ENCODE measurements at places on chromosomes 13 and 19. TPM values are rescaled to one million over a fixed set of nuclear protein-coding genes. Genes with fewer than 3 reads are reported as not detected.

The CFD gene
- 104 TPM for total RNA-seq

The TNFSF11 gene
- 0.16 TPM for total RNA-seq

The NLRP7 gene
- not detected for total RNA-seq

The LIM2 gene
- total RNA-seq = not detected

The ZNF625 gene
- 5.1 TPM for total RNA-seq

The TJP3 gene
- 0.26 TPM for total RNA-seq

The CRX gene
- not detected for total RNA-seq

The KLK12 gene
- total RNA-seq = not detected

The NAXD gene
- total RNA-seq = 30.4 TPM

The ICAM5 gene
- total RNA-seq = 2.5 TPM

- H3K36me3 ChIP-seq = no peaks in the 10 kb centered on the region
- no peak overlapping the region for H3K27ac ChIP-seq
- no peaks in the 10 kb centered on the region for H3K4me1 ChIP-seq
- no peak for DNase-seq
Measured at GRCh38 chr13:103140001-103140671, 73.9 kb upstream of the SLC10A2 start.

GRCh38 chr19:49513746-49514118 lies 1.3 kb downstream of the FCGRT start:
- no peaks in the 10 kb centered on the region for H3K4me1 ChIP-seq
- H3K27ac ChIP-seq = no peak overlapping the region
- no peaks in the 10 kb centered on the region for H3K36me3 ChIP-seq
- H3K27me3 ChIP-seq = no peaks in the 10 kb centered on the region

DNA sequence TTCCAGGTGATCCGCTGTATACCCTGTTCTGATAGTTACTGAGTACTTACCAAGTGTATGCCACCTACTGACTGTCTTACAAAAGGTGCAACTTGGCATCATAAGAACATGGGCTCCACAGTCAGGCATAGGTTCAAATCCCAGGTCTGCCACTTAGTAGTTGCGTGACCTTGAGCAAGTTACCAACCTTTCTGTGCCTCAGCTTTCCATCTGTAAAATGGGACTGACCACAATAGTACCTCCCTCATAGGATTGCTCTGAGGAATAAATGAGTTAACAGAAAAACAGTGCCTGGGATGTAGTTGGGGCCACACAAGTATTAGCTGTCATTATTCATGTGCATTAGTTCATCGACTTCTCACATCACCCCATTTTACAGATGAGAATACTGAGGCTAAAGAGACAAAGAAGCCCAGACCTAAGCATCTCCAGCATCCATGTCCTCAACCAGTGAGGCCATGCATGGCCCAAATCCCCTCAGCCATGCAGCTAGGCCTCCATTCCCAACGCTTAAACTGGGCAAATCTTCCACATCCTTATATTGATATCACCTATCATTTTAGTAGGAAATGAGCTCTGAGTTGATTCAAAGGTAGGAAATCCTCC lies 51.3 kb upstream of the UBE2L5 start:
- DNase-seq = no peak
- H3K36me3 ChIP-seq = no peaks in the 10 kb centered on the region
- no peaks in the 10 kb centered on the region for H3K4me1 ChIP-seq
- H3K27ac ChIP-seq = no peak overlapping the region
- no peak overlapping the region for H3K4me3 ChIP-seq

DNA sequence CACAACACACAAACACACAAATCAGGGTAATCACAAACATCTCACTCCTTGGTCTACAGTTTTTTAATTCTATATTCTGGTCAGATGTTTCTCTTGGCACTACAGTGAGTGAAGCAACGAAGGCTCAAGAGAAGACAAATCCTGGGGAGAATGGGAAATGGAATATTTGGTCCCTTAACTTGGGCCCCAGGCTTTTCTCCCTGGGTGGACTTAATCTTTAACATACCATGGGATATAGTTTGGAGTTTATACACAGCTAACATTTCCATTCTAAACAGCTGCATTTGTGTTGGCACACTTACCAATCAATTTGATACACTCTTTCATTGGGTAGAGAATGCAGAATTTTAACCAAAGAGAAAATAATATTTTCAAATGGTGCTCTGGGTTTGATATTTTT lies 1132.6 kb upstream of the SLC10A2 start:
- H3K27me3 ChIP-seq = no peaks in the 10 kb centered on the region
- DNase-seq = no peak
- no peaks in the 10 kb centered on the region for H3K4me1 ChIP-seq
- no peak overlapping the region for H3K27ac ChIP-seq
- H3K4me3 ChIP-seq = no peak overlapping the region

- no peak overlapping the region for H3K27ac ChIP-seq
- H3K4me3 ChIP-seq = no peak overlapping the region
- no peaks in the 10 kb centered on the region for H3K27me3 ChIP-seq
- no peaks in the 10 kb centered on the region for H3K36me3 ChIP-seq
- H3K4me1 ChIP-seq = no peaks in the 10 kb centered on the region
Measured at GRCh38 chr19:39070888-39071287, 13.3 kb upstream of the ACP7 start.

GRCh38 chr13:25867038-25867437 lies 184.8 kb downstream of the SHISA2 start:
- no peak for DNase-seq
- H3K36me3 ChIP-seq = no peaks in the 10 kb centered on the region
- no peak overlapping the region for H3K27ac ChIP-seq
- H3K4me1 ChIP-seq = no peaks in the 10 kb centered on the region

DNA sequence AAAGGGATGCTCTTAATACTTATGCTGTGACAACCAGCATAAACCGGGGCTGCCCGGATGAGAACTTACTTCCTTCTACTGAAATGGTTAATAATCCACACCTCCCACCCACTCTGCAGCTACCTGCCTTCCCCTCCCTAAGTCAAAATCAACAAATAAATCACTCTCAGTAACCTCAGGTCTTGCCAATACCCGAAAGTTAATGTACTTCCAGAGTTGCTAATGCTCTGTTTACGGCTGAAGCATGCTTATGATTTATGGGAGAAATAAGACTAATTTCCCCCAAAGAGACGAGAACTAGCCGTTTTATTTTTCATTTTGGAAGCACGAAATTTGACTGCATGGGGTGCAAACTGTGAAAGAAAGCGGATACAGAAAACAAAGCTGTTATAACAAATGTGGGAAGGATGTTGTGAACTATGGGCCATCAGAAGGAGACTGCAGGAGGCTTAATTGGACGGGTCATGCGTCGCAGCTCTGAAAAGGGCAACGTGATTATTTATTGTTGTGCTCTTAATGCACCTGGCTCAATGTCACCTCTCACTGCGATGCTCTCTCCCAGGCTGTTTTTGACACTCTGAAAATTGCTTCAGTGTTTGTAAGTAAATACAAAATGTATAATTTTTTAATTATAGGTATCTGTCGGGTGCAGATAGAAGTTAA lies 114.0 kb upstream of the SLC7A1 start:
- H3K4me3 ChIP-seq = no peak overlapping the region
- no peaks in the 10 kb centered on the region for H3K36me3 ChIP-seq
- no peaks in the 10 kb centered on the region for H3K4me1 ChIP-seq
- H3K27ac ChIP-seq = no peak overlapping the region

DNA sequence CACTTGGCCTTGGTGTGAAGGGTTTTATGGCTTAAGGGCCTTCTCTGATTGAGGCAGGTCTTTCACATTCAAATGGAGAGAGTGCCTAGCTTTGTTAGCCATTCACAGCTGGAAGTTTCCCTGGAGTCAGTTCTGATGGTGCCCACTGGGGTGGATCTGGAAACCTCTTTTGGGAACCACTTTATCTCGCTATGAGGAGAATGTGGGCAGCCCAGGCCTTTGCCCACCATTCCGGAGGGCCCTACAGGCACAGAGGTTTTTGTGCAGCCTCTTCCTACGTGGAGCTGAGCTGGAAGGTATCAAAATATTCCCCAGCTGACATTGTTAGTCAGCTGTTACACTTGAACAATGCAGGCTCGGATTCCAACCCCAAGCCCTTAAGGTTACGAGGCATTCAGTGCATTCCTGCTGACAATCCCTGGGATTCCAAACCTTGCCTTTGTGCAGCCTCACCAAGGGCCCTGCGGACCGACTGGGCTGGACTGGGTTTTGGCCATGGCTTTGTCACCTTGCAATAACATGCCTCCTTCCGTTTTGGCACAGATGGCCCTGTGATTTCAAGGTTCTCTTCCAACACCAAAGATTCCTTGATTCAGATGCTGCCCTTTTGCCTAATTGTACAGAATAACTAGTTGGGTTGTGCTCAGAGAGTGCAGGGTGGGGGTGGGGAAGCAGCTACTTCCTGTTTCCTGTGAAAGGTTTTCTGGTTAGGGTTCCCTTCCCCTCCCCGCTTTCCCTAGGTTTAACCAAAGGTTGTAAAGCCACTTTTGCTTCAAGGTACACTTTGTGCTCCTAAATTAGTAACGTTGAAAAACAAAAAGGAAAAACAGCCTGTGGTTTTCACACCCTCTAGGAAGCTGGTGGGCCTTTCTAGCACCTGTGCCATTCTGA lies 27.0 kb downstream of the SAE1 start:
- H3K36me3 ChIP-seq = no peaks in the 10 kb centered on the region
- H3K27ac ChIP-seq = peak overlapping the region; percentile 71

GRCh38 chr13:21567714-21568113 lies 36.3 kb downstream of the MICU2 start:
- H3K27ac ChIP-seq = no peak overlapping the region
- no peaks in the 10 kb centered on the region for H3K36me3 ChIP-seq
- H3K4me3 ChIP-seq = no peak overlapping the region
- no peaks in the 10 kb centered on the region for H3K4me1 ChIP-seq
- no peaks in the 10 kb centered on the region for H3K27me3 ChIP-seq

GRCh38 chr19:15161028-15161984 lies 39.5 kb downstream of the NOTCH3 start:
- no peaks in the 10 kb centered on the region for H3K4me1 ChIP-seq
- H3K36me3 ChIP-seq = peaks cover 20% of the 10 kb centered on the region
- DNase-seq = no peak
- no peaks in the 10 kb centered on the region for H3K27me3 ChIP-seq
- H3K4me3 ChIP-seq = no peak overlapping the region
- H3K27ac ChIP-seq = no peak overlapping the region

DNA sequence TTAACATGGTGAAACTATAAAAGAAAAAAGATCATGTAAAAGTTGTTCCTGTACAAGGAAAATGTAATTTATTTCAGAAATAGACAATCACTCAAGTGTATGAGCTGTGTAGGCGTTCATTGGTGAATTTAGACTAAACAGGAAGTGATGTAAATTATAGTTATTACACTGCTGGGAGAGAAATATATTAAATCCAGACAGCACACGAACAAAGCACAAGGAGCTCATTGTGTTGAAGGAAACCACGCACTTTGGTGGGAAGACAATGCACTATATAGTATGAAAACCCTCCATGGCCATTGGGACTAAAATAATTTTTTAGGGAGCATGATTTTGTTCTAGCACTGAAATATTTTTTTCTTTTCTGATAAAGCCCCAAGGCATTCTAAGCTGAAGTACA lies 450.5 kb downstream of the KLF12 start:
- H3K4me3 ChIP-seq = no peak overlapping the region
- H3K36me3 ChIP-seq = no peaks in the 10 kb centered on the region
- no peaks in the 10 kb centered on the region for H3K4me1 ChIP-seq
- H3K27ac ChIP-seq = no peak overlapping the region
- H3K27me3 ChIP-seq = no peaks in the 10 kb centered on the region

GRCh38 chr13:72121466-72121865 lies 254.5 kb upstream of the DACH1 start:
- H3K27me3 ChIP-seq = no peaks in the 10 kb centered on the region
- no peak overlapping the region for H3K27ac ChIP-seq
- H3K4me3 ChIP-seq = no peak overlapping the region
- H3K36me3 ChIP-seq = no peaks in the 10 kb centered on the region
- DNase-seq = no peak

DNA sequence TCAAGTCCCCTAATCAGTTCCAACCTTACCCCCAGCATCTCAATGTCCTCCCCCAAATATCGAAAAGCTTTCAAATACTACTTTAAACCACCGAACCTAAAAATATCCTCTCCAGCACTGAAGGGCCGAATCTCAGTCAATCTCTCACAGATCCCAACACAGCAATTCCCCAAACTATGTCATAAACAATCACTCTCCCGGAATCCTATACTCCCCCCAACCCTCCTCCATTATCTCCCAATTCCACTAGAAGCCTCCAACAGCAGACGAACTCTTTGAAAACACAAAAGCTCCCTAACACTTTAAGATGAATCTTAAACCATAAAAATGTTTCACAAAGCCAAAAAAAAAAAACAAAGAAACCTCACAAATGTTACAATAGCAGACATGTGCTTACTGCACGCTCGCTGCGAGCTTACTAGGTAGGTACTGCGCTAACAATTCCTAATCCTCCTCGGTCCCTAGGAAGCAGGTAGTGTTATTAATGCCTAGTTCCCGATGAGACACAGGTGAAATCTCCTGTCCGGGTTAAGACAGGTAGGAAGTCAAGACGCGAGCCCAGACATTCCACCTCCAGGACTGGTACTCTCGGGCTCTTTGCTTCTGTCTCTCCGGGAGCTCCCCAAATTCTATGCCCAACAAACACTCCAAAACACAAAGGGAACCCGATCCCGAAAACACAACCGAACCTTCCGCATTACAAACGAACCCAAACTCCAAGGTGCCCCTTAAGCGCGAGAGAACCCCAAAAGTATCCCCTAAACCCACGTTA lies 14.2 kb downstream of the FBXO46 start:
- no peak overlapping the region for H3K27ac ChIP-seq
- H3K4me1 ChIP-seq = no peaks in the 10 kb centered on the region
- peak overlapping the region; percentile 64 for H3K4me3 ChIP-seq
- DNase-seq = no peak
- no peaks in the 10 kb centered on the region for H3K36me3 ChIP-seq

- H3K36me3 ChIP-seq = no peaks in the 10 kb centered on the region
- no peak overlapping the region for H3K27ac ChIP-seq
- no peak overlapping the region for H3K4me3 ChIP-seq
- no peaks in the 10 kb centered on the region for H3K4me1 ChIP-seq
- H3K27me3 ChIP-seq = no peaks in the 10 kb centered on the region
Measured at GRCh38 chr13:113400621-113401451, 36.9 kb upstream of the GRTP1 start.

- no peaks in the 10 kb centered on the region for H3K4me1 ChIP-seq
- H3K4me3 ChIP-seq = no peak overlapping the region
- H3K27me3 ChIP-seq = no peaks in the 10 kb centered on the region
- no peak for DNase-seq
- H3K36me3 ChIP-seq = no peaks in the 10 kb centered on the region
- H3K27ac ChIP-seq = no peak overlapping the region
Measured at GRCh38 chr13:64160479-64160878, 2744.8 kb upstream of the PCDH20 start.

Measured in aorta (tissue), 5 donors.